Activated CD4-positive, alpha-beta T cell treated with anti-CD3 and anti-CD28 coated beads for 4 hours (primary cell): ENCODE measurements at places on chromosomes 12 and 14.

DNA sequence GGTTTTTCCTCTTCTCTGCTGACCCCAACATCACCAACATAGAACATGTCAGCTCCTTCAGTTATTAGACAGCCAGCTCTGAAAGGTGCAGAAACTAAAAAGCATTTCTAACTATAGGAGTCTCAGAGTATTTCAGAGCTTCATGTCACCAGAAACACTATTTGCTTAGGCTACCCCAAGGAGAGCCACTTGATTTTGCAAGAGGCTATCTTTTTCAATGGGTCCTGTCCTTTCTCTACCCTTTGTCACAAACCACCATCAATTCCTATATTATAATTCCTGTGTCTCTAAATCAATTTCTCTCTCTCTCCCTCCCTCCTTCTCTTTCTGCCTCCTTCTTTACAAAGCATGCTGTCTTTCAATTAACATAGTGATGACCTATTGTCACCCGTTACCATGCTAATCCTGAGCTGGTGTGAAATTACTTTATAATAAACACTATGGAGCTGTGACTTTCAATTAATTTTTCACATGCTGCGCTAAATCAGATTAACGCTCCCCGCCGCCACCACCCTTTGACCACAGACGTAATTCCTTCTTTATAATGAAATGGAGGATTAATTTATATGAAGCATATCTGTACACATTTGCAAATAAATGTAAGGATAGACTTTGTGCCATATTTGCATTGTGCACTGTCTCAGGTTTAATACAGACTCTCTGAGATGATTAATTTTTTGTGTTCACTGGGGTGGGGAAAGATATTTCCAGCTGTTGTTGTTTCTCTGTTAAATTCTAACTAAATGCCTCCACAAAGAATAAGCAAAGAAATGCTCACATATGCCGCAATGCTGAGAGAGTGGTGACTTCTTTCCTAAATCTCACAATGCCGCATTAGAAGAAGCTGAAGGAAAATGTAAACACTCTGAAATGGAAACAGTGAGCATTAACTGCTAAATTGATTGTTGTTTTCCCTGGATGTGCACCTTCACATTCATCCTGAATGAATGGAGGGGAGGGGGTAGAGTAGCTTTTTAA lies 418.6 kb downstream of the PDZRN4 start:
- DNase-seq = no peak

GRCh38 chr14:20792556-20792955 lies 10.1 kb downstream of the RNASE1 start:
- DNase-seq = no peak

DNA sequence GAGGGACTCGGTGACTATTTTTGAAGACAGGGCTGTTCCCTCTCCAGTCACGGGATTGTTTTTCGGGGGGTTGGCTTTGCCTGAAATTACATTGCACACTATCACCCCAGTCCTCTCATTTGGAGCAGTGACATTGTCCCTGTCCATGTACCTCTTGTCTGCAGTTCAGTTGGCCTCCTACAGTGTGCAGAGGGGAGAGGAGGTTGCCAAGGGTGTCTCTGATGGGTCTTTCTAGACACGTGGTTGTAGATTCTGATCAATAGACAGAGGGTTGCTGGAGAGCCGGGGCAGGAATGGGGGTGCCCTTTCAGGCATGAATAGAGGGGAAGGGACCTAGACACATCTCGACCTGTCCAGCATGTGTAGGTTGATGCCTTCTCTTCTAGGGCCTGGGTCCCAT lies 1.2 kb downstream of the TMEM120B start:
- no peak for DNase-seq

- DNase-seq = no peak
Measured at GRCh38 chr14:62064751-62065323, 302.6 kb downstream of the SNAPC1 start.

DNA sequence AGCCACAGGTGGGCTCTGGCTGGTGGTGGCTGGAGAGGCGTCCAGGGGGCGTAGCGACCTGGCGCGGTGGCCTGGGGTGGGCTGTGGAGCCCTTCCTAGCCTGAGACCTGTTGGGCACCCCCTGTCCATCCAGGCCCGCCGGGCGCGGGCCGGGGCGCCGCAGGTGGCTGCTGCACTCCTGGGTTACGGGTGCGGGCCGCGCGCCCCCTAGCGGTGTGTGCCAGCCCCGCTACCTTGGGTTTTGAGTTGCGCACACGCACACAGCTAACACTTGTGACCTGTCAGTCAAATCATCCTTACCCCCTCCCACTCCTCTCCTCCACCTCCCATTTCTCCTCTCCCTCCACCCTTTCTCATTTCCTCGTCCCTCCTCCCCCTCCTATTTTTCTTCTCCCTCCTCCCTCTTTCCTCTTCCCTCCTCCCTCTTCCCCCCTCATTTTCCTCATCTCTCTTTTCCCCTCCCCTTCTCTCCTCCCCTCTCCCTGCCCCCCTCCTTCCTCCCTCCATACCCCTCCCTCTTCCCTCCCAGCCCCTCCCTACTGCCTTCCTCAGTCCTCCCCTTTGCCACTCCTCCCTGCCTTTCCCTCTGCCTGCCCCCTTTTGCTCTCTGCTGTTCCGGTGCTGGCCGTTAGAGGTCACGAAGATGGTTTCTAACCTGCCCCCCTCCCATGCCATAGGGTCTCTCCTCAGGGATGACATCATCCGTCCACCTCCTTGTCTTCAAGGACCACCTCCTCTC lies 2.3 kb downstream of the MEG3 start:
- DNase-seq = no peak

- no peak for DNase-seq
Measured at GRCh38 chr14:105196265-105196960, 15.3 kb upstream of the NUDT14 start.
